Erythroblast (primary cell): ENCODE measurements at places on chromosomes 3 and 15.

DNA sequence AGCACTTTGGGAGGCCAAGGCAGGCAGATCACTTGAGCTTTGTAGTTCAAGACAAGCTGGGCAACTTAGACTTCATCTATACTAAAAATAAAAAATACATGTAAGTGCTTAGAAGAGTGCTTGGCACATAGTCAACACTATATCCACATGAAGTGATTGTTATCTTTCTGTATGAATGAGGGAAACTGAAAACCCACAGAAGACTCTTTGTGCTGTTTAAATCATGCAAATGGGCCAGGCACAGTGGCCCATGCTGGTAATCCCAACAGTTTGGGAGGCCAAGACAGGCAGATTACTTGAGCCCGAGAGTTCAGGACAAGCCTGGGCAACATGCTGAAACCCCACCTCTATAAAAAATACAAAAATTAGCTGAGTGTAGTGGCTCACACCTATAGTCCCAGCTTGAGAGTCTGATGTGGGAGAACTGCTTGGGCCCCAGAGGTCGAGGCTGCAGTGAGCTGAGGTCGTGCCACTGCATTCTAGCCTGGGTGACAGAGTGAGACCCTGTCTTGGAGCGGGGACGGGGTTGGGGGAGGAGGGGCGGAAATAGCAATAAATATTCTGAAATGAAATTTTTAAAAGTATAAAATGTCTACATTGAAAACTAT, 129.7 kb downstream of the NR2E3 start:
- no peak for DNase-seq

- no peak for DNase-seq
These were observed 370.6 kb upstream of the PROK2 start for GRCh38 chr3:72155391-72156064.

DNA sequence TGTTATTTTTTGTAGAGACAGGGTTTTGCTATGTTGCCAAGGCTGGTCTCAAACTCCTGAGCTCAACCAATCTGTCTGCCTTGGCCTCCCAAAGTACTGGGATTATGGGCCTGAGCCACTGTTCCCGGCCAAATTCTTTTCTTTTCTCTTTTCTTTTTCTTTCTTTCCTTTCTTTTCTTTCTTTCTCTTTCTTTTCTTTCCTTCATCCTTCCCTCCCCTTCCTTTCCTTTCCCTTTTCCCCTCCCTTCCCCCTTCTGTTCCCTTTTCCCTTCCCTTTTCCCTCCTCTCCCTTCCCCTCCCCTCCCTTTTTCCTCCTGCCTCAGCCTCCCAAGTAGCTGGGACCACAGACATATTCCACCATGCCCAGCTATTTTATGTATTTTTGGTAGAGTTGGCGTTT, 3.1 kb upstream of the ARF4 start:
- DNase-seq = no peak

DNA sequence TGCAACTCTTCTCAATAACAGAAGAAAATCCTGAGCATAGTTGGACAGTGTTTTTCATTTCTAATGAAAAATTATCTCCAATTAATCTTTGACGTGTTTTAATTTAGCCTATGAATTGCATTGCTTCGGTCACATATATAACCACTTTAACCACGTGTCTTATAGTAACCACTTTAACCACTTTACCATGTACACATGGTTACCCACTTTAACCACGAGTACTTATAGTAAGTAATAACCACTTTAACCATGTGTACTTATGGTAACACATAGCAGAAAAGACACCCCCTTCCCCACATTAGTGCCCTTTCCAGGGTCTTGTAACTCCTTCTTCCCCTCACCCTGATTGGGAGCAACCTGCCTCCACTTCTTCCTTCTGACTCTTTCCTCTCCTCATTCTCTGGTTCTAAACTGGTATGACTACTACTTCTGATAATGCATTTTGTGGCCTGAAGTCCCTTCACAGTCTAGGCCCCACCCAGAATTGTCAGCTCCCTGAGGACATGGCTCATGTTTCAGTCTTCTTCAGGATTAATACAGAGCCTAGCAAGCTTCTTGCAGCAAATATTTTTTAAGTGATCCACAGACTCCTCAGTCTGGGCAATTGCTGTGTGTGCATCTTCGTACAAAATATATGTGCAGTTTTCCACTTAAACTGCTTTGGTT, 25.0 kb downstream of the SLC7A14 start:
- no peak for DNase-seq

GRCh38 chr3:154783521-154783931, 296.6 kb upstream of the MME start:
- DNase-seq = no peak

DNA sequence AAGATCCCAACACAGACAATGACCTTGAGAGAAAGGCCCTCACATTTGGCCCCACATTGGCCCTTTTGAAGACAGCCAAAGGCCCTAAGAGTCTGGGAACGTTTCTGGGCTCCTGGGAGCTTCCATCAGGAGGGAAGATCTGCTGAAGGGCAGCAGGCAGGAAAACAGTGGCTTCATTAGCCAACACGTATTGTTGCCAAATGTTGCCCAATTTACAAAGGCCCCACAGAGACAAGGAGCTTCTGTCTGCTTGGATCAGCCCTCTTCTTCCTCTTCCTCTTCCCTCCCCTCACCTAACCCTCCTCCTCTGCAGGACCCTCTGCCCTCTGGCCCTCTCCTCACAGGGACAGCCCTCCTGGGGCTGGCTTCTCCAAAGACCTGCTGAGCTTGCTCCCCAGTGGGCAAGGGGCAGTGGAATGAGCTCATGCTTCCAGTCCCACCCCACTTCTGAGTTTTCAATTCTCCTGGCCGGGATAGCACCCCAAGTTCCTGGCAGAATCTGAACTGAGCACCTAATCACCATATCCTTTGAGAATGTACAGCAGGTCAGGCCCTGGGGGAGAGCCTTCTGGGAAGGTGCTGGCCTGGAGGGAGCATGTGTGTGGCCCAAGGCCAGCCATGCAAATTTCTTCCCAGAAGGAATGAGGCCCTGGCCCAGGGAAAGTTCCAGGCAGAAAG, 5.1 kb upstream of the LTF start:
- no peak for DNase-seq

- DNase-seq = no peak
These were observed 115.9 kb downstream of the ABI3BP start for GRCh38 chr3:100877286-100877685.
